ENCODE measurements at places on chromosomes 6 and 20.

DNA sequence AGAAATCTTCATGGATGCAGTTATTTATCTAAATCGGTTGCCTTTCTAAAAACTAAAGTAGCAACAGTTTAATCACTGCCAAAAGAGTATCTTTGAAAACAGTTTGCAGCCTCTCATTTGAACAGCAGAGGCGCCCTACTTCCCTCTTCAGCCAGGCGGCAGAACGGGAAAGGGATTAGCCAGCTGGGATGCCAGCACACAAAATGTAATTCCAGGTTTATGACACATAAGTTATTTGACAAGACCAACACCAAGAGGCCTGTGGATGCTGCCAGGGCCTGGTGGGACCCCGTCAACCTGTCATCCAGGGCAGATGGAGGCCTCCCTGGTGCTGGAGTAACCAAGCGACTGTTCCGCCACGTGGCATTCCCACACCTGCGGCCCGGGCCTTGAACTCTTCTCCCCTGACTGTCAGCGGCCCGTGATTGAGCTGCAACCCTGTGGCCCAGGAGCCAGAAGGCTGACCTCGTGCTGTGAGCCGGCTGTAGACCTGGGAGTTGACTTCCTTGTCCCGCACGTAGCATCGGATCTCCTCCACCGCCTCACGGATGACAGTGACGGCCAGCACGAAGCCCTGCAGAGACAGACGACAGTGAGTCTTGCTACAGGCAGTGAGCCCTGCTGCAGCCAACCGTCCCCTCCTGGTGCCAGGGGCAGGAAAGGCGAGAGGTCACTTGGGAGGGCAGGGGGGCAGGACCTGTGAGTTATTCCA is 55.5 kb downstream of the ATP9A start:
- no peak for DNase-seq

- DNase-seq: no peak
These were observed 103.6 kb upstream of the BMP2 start for GRCh38 chr20:6663751-6664388.

DNA sequence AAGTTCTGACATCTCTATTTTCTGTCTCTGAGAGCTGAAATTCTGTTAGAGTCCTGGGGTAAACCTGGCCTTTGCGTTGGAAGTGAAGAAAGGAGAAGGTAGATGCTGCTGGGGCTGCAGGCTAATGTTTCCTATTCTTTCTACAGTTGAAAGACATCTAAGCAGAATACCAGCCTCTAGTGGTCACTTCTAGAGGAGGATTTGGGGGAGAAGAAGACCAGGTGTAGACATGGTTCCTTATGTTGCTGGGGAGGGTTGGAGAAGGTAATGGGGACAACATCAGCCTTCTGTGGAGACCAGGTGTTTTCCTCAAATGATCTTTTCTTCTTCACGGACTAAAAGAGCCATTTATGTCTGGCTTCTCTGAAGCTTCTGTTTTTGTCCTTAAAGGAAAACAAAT is 62.6 kb downstream of the BTBD3 start:
- DNase-seq: no peak

- DNase-seq: no peak
These were observed 3.8 kb upstream of the ARFGAP1 start for GRCh38 chr20:63268671-63269439.

GRCh38 chr6:2809015-2809414 is 32.6 kb downstream of the SERPINB1 start:
- DNase-seq: no peak

- no peak for DNase-seq
These were observed 505.3 kb upstream of the JAG1 start for GRCh38 chr20:11178946-11179654.

DNA sequence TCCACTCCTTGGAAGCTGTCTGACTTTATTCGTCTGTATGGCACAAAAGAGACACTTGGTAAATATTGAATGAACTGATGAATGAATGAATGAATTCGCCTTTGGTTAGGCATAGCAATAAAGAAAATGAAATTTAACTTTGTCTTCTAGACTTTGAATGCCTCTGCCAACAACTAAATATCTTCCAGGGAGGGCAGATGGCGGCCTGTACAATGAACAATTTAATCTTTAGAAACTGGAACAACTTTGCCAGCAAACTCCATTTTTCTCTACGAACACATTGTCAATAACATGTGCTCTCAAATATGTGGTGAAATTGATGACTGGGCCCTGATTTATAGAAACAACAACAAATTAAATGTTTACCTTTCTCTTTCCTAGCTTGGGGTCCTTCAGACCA is 140.6 kb downstream of the ZNF217 start:
- DNase-seq: no peak

- no peak for DNase-seq
These were observed 474.1 kb upstream of the BTBD3 start for GRCh38 chr20:11443382-11444119.

- no peak for DNase-seq
These were observed 143.1 kb upstream of the PCSK2 start for GRCh38 chr20:17083738-17084137.

DNA sequence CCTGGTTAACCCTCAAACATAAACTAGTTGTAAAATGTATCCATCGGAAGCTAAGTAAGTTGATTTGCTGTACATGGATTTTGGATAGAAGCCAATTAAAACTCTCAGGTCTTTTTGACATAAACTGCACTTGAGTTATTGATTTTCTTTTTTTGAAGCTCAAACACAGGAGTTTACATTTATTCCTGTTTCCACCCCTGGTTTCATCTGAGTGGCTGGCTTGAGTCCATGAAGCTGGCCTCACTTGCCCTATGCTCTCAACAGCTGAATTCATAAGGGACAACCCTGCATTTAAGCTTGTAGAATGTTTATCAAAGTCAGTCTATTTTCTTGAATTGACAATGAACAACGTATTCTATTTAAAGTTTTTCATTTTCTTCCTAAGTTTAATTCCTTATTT is 58.1 kb upstream of the PLEKHG1 start:
- DNase-seq: no peak

DNA sequence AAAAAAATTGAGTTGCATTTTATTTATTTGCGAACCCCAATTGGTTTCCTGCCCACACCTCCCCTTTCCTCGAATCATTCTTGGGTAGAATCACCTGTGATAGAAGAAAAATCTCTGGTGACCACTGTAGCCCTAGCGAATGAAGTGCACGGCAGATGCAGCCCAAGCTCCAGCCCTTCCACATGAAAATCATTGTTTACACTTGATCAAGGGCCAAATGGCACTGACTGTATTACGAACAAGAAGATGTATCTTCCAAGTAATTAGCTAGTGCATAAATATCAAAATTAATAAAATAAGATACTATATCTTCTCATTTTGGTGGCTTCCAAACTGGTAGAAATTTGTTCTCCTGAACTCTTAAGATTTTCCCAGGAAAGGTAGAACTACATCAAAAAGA is 93.4 kb upstream of the ARID1B start:
- no peak for DNase-seq

DNA sequence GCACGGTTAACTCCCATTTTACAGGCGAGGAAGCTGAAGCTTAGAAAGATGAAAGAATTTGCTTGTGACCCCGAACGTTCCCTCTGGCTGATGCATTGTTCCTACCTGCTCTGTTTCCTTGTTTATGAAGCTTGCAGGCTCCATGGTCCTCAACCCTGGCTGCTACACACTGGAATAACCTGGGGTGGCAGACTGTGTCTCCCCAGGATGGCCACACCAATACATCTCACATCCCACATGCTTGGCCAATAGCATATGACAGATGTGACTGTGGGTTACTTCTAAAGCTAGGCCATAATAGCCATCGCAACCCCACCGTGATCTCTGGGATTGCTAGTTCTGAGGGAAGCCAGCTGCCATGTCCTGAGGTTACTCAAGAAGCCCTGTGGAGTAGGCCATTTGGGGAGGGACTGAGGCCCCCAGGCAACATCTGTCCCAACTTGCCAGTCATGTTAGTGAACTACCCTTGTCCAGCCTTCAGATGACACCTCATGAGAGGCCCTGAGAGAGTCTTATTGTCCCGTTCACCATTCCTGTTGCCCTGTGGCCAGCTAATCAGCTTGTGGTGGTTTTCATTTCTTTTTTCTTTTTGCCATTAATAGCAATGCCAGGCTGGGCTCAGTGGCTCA is 6.7 kb upstream of the FAM110A start:
- no peak for DNase-seq

GRCh38 chr6:143157131-143157530 is 96.4 kb downstream of the AIG1 start:
- no peak for DNase-seq

- peak; percentile 39 for DNase-seq
These were observed 7.3 kb upstream of the GFRA4 start for GRCh38 chr20:3670511-3670910.

GRCh38 chr6:42301986-42302385 is 84.3 kb upstream of the MRPS10 start:
- DNase-seq: no peak

DNA sequence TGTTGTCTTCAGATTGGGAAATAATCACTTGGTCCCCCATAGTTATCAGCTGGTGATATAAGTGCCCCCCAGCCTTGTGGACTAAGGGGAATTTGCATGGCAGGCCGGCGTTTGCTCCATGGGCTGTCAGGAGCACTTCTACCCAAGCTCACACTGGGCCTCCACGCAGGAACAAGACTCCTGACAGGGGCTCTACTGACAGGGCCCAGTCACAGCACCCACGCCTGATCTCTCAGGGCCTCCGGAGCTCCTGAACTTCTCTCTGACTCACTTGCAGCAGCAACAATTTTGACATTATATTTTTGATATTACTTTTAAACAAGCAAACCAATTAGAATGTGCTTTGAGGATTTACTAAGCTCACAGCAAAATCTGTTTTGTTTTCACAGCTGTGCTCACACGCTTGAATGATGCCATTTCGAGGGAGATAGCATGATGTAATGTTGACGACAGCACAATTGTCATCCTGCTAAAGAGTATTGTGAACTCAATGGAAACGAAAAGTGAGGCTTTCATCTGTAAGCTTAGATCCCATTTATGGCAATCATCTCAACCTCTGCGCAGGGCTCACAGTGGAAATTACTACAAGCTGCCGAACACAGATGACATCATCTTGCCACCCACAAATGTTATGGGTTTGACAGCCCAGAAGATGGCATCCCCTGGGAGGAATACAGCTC is 28.7 kb upstream of the TXNDC5 start:
- no peak for DNase-seq

DNA sequence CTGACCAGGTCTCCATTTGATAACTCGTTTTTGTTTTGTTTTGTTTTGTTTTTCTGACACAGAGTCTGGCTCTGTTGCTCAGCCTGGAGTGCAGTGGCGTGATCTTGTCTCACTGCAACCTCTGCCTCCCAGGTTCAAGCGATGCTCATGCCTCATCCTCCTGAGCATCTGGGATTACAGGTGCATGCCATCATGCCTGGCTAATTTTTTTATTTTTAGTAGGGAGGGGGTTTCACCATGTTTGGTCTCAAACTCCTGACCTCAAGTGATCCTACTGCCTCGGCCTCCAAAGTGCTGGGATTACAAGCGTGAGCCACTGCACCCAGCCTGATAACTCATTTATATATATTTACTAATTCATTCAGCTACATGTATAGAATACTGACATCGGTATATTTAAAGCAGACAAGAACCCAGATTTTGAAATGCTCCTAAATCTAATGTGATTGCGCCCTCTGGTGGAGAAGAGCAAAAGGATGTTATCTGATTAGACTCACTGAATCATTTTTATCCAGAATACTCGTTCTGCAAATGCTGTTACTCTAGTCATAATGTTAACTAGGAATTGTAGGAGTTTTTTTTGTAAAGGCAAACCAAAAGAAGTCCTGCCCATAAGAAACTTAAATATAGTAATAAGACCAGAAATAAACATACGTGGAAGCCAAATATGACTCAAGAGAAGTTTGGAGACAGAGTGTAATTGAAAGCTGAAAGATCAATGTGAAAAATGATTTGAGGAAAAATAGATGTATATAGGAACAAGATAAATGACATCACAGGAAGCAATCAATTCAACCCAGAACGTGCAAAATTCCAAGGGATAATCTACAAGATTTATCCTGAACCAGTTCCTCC is 5.3 kb upstream of the COL12A1 start:
- no peak for DNase-seq

DNA sequence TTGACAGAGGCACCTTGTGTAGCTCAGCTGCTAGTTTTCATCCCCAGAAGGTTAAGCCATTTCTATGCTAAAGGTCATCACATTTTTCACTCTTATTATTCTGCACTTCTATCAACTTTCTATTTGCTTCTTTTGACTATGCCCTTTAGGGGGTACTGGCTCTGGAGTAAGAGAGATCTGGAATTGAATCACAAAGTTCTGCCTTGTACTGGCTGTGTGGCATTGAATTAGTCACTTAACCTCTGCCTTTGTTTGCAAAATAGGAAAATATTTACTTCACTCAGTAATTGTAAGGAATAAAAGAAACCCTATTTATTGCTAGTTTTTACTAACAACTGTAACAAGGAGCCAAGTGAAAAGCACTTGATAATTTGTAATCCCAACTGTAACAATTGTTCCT is 56.8 kb upstream of the MTRF1L start:
- no peak for DNase-seq

- no peak for DNase-seq
These were observed 49.3 kb upstream of the E2F3 start for GRCh38 chr6:20352346-20352745.

All from NCI-H510A (cell line).